ENCODE measurements at places on chromosomes 16 and 17.

- DNase-seq: peak; percentile 14
Measured at GRCh38 chr17:59001158-59001814, 105.4 kb downstream of the TRIM37 start.

DNA sequence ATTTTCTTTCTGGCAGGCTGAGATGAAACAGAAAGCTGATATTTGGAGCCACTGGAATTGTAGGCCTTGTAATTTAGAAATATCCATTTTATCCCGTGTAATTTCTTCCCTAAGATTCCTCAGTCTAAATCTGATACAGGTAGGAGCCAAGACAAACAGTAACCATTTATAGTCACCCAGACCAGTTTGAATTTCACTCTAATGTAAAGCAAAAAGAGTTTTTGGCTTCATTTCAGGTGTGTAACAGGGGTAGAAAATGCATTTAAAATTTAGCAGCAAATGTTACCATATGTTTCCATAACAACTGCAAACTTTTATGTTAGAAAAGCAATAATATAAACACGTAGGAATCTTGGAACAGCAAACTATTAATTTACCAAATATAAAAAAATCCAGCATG, 249.4 kb downstream of the FTO start:
- DNase-seq: no peak

- no peak for DNase-seq
Measured at GRCh38 chr16:87235810-87236515, 81.2 kb downstream of the C16orf95 start.

- no peak for DNase-seq
Measured at GRCh38 chr16:50751528-50751927, 9.6 kb downstream of the CYLD start.

DNA sequence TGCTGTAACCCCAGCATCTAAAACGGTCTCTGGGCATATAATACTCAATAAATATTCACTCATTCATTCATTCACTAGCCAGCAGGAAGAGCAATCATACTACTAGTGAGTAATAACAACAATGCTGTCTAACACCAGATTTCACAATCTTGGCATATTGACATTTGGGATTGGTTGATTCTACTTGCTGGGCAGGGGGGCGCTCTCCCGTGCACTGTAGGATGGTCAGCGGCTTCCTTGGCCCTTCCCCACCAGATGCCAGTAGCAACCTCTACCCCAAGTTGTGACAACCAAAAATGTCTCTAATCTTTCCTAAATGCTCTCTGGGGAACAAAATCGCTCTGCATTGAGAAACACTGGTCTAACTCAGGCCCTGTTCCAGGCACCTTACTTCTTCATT, 20.7 kb downstream of the WFDC1 start:
- DNase-seq: no peak

DNA sequence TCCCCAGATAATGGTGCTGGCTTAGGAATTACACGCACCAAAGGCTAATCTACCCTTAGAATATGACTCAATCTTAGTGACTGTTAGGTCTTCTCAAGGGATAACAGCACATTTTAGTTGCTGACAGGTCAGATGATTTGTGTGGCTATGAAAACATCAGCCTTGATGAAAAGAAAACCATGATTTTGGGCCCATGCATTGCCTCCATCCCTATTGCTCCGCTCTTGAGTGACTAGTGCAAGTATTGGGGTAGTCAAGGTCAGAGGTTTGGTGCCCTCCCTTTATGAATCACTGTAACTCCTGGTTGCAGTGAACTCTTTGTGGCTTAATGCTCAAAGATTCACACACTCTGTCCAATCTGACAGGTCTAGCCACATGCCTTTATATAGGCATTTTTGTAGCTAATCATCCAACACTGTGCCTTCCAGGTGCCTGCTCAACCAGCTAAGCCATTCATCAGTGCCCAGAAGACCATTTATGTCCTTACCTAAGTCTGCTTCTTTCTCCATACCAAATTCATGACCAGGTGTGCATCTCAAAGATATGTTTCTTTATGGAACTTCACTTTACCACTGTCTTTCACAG, 251.6 kb downstream of the KCNJ2 start:
- no peak for DNase-seq

DNA sequence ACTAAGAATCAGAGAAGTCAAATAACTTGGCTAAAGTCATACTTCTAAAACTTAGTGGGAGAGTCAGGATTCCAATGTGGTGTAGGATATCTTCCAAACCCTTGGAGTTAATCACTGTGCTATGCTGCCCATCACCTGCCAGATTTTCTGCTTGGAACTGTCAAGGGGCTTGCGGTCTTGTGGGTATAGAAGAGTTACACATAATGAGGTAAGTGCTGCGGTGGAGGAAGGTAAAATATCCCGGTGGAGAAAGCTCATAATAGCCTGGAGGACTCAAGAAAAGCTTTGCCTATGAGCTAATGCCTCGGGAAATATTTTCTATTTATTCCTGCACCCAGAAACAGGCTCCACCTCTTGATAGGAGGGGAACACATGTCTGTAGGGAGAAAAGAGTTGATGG, 195.6 kb downstream of the UTP18 start:
- DNase-seq: no peak

GRCh38 chr16:87093804-87094555, 223.2 kb downstream of the C16orf95 start:
- DNase-seq: no peak

DNA sequence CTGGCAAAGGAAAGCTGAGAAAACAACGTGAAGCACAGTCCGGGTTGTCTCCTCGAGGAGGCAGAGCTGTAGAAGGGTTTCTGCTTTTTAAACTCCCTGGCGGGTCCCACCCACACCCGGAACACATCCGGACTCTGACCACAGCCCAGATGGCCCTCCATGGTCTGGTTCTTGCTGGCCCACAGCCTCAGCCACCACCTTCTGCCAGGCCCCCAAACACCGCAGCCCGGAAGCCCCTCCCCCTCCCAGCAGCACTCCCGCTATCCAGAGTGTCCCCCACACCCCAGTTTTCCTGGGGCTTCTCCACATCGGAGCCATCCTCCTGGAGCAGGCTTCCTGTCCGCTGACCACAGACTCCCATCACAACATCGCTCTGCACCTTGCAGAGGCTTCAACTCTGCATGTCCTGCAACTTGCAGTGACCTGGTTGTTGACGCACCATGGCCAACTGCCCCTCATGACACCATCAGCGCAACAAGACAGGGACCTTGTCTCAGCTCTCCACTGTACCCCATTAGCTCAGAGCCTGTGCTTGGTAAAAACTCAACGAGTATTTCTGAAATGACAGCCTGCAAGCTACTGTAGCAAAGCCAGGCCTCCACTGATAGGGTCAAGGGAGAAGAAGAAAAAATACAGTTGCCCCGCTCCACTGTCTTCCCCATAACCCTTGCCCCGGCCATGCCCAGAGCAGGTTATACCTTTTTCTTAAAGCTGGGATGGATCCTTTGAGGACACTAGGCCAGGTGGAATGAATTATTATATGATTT, 129.8 kb downstream of the C16orf78 start:
- no peak for DNase-seq

DNA sequence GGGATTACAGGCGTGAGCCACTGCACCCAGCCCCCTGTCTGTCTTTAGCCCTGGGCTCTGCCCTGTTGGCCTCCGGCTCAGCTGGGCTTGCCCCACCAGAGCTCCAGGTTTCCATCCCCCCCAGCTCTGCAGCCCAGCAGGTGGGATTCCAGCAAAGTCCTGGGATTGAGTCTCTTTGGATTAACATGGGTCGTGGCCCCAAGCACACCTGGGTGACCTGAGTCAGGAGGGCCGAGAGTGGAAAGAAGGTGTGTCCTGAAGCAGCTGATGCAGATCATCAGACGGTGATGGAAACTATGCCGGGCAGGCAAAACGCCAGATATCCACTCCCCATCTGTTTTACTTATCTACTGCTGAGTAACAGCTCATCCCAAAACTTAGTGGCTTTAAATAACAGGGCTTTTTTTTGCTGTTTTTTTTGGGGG, 72.5 kb downstream of the KNOP1 start:
- no peak for DNase-seq

- no peak for DNase-seq
Measured at GRCh38 chr16:64926476-64926875, 195.4 kb downstream of the CDH11 start.
